ENCODE measurements at places on chromosomes 2 and 18.
A peak's percentile ranks its signal among the peaks of the same experiment; 100 is the strongest.

- H3K4me3 ChIP-seq: no peak overlapping the region
- H3K27ac ChIP-seq: no peak overlapping the region
Observed at GRCh38 chr2:42449163-42450087, 44.4 kb downstream of the KCNG3 start.

DNA sequence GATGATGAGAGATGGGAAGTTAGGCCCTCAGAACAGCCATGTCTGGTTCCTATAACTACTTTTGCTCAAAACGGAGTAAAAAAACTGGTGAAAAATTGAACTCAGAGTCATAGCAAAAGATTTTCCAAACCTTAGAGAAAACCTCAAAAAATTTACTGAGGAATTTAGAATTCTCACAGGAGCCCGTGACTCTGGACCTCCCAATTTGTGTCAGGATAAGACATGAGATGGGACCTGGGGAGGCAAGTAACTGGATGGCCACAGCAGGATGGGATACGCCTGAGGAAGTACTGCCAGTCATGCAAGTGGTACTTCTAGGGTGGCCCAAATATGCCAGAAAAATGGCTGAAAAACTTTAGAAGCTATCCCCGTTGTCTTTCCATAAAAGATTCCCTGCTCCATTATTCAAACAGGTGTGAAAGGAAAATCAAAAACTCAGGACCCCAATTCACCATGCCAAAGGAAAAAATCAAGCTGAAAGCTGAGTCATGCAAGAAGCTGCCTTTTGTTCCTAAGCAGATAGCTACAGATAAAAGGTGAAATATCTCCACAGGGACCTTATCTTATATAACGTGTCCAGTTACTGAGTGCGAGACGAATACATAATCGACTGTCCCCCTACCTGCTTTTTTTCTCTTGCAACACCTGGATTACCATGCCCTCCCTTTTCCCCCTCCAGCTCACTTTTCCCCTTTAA is 34.1 kb upstream of the LIPG start:
- H3K36me3 ChIP-seq: no peaks in the 10 kb centered on the region
- no peaks in the 10 kb centered on the region for H3K27me3 ChIP-seq
- no peaks in the 10 kb centered on the region for H3K4me1 ChIP-seq
- no peak overlapping the region for H3K4me3 ChIP-seq
- DNase-seq: no peak

- peak overlapping the region; percentile 74 for H3K4me3 ChIP-seq
- H3K4me1 ChIP-seq: peaks cover 14% of the 10 kb centered on the region
- no peak for DNase-seq
- H3K36me3 ChIP-seq: no peaks in the 10 kb centered on the region
- H3K27me3 ChIP-seq: no peaks in the 10 kb centered on the region
Observed at GRCh38 chr2:237966250-237966564, 607 bp upstream of the UBE2F start.

- H3K4me3 ChIP-seq: no peak overlapping the region
- DNase-seq: no peak
- H3K27ac ChIP-seq: no peak overlapping the region
- H3K27me3 ChIP-seq: no peaks in the 10 kb centered on the region
Observed at GRCh38 chr2:203585516-203585915, 50.4 kb upstream of the RAPH1 start.

DNA sequence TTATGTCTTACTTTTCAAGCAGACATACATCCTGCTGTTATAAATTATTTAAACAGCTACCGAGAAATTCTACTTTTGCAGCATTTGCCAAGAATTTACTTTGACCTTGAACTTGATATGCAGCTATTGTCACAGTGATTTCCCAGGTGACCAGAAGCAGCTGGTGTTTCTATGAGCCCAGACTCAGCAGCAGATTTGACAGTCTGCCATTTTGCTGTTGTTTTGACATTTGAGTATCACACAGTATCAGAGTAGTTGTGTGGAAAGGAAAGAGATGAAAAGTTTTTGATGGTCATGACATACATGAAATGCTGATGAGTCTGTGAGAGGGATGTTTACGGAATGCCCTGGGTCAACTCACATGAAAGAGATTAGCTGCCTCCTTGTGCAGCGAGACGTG is 6.6 kb upstream of the CCDC195 start:
- DNase-seq: no peak
- H3K4me3 ChIP-seq: no peak overlapping the region
- H3K27ac ChIP-seq: no peak overlapping the region

GRCh38 chr2:11822746-11823451 is 76.5 kb downstream of the LPIN1 start:
- H3K4me1 ChIP-seq: no peaks in the 10 kb centered on the region
- no peaks in the 10 kb centered on the region for H3K27me3 ChIP-seq
- DNase-seq: no peak
- no peak overlapping the region for H3K4me3 ChIP-seq
- no peak overlapping the region for H3K27ac ChIP-seq

DNA sequence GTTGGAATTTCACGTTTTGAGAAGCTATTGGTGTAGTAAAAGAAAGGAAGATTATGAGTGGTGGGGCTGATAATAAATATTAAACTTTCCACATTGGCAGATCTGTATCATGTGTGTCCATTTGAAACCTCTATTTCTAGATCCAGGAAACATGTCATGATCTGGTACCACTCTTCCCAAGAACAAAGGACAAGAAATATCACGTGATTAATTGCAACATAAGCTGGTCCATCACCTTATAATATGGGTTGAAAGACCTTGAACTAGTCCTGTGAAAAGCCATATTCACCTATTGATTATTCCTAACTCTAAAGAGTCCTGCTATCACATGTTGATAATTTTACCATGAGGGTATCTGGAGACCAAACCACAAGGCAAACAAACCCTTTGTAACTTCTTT is 335.3 kb upstream of the SMIM21 start:
- DNase-seq: no peak
- no peak overlapping the region for H3K27ac ChIP-seq
- no peaks in the 10 kb centered on the region for H3K4me1 ChIP-seq
- H3K36me3 ChIP-seq: no peaks in the 10 kb centered on the region

GRCh38 chr18:27614951-27615844 is 430.1 kb upstream of the CHST9 start:
- H3K36me3 ChIP-seq: no peaks in the 10 kb centered on the region
- H3K27ac ChIP-seq: no peak overlapping the region
- no peaks in the 10 kb centered on the region for H3K4me1 ChIP-seq
- H3K27me3 ChIP-seq: no peaks in the 10 kb centered on the region
- H3K4me3 ChIP-seq: no peak overlapping the region
- DNase-seq: no peak

DNA sequence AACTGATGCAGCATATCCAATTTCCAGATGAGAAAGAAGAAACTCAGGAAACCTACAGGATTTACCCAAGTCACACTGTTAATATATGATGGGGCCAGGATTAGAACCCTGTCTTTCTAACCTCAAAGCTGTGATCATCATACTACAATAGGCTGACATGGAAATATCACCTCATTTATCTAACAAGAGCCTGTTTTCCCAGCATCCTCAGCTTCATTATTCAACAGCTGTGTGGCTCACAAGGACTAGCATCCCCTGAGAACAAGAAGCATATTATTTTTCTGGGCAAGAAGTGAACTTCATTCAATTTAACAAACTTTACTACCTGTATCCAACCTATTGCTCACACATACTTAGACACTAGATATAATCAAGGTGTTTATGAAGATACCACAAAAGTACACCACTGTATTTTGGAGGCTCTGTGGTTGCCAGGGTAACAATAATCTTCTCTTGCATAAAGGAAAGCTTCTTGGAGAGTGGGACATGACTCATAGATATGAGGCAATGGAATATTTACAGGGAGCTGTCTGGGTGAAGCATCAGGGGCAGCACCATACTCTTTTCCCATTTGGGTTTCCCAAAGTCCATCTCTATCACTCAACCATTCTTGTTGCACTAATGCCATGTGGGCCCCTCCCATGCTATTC is 218.2 kb downstream of the RAD51AP2 start:
- no peak overlapping the region for H3K27ac ChIP-seq
- H3K27me3 ChIP-seq: no peaks in the 10 kb centered on the region
- no peak for DNase-seq
- H3K36me3 ChIP-seq: no peaks in the 10 kb centered on the region
- H3K4me1 ChIP-seq: no peaks in the 10 kb centered on the region
